Activated effector memory CD4-positive, alpha-beta T cell treated with Interleukin-2 at 50 U/mL for 16 hours (primary cell): ENCODE measurements at places on chromosomes 7 and 10.

GRCh38 chr10:47024399-47025252, 113.4 kb downstream of the PTPN20 start:
- DNase-seq: peak; percentile 54

DNA sequence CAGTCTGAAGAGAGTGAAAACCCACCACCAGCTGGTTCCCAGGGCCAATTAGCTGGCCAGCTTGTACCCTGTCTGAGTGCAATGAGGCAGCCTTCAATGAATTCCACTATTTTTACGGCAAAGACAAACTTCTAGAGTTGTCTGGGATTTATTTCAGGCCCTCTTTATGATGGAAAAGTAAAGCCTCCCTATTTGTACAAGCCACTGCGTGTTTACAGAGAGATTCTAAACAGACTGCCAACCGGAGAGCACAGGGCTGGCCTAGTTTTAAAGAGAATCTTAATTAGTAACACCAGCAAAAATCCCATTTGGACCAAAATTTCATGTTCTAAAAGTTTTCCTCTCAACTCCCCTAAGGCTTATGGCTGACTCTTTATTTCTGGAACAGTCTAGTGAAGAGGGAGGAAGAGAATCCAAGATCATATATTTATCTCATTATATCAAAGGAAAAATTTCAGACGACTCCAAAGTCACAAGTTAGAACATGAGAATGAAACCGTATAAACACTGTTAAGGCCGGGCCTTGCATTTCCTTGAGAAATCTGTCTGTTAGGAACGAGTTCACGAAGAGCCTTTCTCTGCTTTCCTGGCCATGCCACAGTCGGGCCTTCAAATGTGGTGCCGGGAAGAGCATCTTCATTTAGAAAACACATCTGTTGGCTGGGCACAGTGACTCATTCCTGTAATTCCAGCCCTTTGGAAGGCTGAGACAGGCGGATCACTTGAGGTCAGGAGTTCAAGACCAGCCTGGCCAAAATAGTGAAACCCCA, 724.6 kb upstream of the NRP1 start:
- no peak for DNase-seq

DNA sequence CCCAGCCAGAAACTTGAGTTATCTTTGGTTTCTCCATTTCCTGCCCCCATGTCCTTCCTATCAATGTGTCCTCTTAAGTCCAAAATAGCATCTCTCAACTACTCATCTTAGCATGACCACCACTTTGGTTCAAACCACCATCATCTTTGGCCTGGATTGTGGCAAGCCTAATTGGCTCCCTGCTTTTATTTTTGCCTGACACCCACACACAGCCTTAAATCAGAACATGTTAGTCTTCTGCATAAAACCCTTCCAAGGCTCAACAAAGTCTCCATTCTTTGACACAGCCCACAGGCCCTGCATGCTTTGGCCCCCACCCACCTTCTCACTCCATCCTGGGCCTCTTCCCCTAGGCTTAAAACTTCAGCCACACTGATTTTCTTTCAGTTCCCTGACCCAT, 2.0 kb upstream of the TSPAN14 start:
- DNase-seq: no peak

- DNase-seq: peak; percentile 53
Measured at GRCh38 chr7:141701489-141702046, 398 bp downstream of the DENND11 start.

DNA sequence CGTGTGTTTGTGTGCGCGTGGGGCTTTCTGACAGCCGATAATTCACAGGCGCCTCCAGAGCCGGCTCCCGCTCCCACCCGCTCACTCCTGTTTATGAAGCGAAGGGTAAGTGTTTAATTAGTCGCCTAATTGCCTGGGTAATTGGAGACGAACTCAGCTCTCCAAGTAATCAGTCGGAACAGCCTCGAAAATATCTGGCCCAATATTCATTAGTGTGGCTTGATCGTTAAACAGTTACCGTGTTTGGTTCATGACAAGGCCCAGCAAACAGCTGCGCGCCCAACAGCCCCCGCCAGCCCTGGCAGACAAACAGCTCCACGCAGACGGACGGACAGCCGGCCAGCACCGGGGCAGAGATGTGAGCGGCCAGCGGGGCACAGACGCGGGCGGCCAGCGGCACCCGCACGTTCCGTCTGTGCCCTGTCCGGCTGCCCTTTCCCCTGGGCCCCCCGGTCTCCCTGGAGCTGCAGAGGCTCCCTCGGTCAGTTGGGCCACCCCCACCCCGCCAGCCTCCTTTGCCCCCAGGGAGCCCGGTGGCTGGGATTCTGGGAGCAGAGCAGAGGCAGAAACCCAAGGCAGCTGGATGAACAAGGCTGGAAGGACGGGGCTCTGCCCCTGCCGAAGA, 98.2 kb downstream of the UNCX start:
- DNase-seq: no peak

DNA sequence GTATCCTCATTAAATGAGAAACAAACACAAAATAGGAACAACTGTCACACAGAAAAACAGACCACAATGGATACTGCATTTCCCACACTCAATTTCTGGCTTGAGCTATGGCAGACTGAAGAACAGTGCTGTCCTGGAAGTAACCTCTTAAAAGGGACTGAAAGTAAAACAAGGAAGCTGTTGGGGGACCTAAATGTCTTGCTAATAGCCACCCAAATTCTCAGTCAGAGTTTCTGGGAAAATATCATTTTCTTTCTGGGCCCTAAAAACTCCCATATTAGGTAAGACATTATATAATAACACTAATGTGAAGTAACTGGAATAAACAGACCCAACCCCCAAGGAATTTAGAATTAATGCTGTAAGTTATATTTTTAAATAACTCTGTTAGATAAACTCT, 80.9 kb upstream of the TFEC start:
- no peak for DNase-seq

DNA sequence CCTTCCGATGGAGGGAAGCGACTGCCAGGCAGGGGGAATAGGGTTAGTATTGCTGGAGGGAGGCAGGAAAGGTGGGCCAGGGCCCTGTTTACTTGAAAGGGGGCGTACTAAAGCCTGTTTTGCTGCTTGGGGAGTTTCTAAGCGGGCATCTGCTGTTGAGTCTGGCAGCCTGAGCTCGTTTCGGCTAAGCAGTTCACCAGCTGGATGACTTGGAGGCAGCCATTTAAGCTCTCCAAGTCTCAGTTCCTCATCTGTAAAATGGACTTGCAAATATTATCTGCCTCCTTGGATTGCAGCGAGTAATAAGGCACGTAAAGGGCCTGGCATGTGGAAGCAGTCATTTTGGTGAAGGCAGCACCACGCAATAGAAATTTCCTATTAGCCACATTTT, 44.0 kb downstream of the LDB3 start:
- DNase-seq: no peak

- no peak for DNase-seq
Measured at GRCh38 chr7:13986208-13986607, 3.3 kb downstream of the ETV1 start.

- no peak for DNase-seq
Measured at GRCh38 chr10:14532473-14533251, 201.9 kb upstream of the FRMD4A start.

GRCh38 chr7:126222782-126223181, 1030.0 kb downstream of the GRM8 start:
- no peak for DNase-seq

DNA sequence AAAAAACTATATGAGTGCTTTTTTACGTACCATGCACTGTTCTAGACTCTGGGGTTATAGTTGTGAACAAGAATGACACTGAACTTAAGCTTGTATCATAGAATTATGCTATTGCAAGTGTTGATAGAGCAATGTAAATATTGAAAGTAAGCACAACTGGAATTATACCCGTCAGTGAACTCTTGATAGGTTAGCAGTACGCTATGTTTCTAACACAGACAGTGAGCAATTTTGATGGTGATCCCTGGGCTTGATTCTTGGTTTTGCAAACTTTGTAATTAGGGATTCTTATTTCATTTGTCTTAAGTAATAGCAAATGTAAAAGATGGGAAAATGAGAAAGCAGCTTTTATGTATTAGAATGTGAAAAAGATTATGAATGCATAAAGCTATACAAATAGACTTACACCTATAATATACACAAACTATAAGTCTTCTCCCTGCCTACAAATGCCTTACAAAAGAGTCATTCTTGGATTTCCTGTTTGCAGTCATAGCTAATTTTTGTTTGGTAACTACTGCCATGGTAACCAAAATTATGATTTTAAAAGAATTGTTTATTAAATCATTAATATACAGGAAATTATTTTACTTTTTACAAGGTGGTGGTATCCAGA, 6.7 kb downstream of the TES start:
- no peak for DNase-seq

GRCh38 chr7:100614308-100614861, 2.0 kb downstream of the MOSPD3 start:
- no peak for DNase-seq

GRCh38 chr7:150801242-150801945, 825 bp downstream of the TMEM176A start:
- DNase-seq: no peak

GRCh38 chr7:142671506-142671905, 77.8 kb upstream of the PRSS1 start:
- no peak for DNase-seq

DNA sequence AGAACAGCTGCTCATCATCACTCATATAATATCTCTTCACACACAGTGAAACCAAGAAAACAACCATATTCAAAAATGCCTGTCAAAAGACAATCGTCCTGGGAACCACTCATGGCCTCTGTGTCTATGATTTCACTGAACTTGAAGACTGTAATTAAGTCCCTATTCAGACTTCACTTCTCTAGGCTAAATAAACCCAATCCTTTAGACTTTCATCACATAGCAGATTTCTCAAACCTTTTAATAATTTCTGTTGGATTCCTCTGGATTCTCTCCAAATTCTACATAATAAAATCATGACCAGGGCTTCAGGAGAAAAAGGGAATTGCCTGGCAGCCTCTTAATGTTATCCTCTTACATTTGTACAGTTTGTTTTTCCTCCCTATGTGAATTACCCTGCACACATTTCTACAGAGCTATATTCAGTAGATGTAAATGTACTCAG, 201.1 kb downstream of the LRRN3 start:
- no peak for DNase-seq

DNA sequence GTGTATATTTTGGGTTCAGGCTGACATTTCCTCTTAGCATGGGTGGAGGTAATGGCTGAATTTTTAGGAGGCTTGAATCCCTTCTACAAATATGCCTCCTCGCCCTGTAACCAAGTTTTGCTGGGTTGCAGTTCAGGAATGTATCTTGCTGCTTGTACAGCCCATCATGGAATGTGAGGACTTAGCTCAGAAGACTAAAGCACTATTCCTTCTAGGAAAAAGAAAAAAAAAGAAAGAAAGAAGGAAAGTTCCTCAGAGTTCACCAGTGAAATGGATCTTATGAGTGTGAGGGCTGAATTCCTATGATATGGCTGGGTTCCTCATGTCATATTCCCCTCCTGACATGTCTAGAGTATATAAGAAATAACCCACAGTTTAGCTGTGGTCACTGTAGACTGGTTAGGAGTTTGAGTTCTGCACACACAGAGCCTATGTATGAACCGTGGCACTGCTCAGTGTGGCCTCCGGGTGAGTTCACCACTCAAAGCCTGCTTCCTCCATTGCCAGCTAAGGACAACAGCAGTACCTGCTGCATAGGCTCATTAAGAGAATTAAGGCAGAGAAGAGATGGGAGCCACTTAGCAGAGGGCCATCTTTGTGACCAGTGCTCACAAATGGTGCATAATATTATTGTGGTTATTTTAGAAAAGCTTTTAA, 114.0 kb downstream of the TACC2 start:
- no peak for DNase-seq

GRCh38 chr7:70344726-70345125, 746.5 kb downstream of the AUTS2 start:
- DNase-seq: no peak

GRCh38 chr10:76884673-76885275, 752.8 kb downstream of the KCNMA1 start:
- DNase-seq: no peak

- no peak for DNase-seq
Measured at GRCh38 chr7:129366-130221, 62.8 kb upstream of the FAM20C start.

- DNase-seq: no peak
Measured at GRCh38 chr7:137579913-137580640, 236.5 kb upstream of the PTN start.

DNA sequence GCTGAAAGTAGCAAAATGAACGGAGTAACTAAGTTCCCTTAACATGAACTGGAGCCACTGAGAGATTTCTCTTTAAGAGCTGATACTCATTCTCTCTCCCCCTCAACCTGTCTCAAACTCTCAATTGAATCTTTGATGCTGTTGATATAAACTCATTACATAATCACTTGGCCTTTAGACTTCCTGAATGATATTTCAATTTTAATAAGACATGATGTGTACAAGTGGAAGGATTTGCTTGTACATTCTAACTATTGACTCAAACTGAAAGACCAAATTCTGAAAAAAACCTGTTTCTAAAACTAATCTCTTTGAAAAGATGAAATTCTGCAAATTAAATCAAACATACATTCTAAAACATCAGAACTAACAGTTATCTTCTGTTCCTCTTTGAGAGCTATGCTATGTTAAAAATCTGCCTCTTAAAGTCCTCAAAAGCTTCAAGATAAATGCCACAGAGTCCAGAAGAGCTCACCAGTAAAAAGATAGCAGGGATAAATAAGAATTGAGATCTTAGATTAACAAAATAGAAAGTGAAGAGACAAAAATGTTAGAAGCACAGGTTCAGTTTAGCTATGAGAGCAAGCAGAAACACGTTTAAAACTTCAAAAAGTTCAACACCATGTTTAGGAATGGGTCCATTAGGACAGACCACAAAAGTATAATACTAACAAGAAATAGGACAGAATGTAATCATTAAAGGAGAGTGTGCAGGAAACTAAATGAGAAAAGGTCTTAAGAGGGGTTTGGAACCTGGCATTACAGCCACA, 46.1 kb downstream of the TNPO3 start:
- no peak for DNase-seq

DNA sequence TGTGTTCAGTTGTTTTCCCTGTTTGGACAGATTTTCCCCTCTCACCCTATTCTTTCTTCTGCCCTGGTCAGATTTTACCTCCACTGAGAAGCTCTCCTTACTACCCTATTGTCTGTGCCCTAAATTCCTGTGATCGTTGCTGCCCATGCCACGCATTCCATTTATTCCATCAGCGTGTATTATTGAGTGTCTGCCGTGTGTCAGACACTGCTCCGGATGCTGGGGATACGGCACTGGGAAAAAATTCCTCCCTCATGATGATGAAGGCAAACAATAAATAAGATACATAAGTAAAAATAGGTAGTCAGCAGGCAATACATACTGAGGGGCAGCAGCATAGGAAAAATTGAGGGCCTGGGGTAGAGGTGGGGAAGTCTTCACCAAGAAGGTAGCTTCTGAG, 86.8 kb downstream of the FANK1 start:
- DNase-seq: no peak
